ENCODE measurements at places on chromosomes 1 and 21.

- DNase-seq = no peak
Measured at GRCh38 chr1:240245629-240246020, 153.9 kb downstream of the FMN2 start.

GRCh38 chr1:209585672-209586071, 2.2 kb downstream of the CAMK1G start:
- peak; percentile 85 for DNase-seq

DNA sequence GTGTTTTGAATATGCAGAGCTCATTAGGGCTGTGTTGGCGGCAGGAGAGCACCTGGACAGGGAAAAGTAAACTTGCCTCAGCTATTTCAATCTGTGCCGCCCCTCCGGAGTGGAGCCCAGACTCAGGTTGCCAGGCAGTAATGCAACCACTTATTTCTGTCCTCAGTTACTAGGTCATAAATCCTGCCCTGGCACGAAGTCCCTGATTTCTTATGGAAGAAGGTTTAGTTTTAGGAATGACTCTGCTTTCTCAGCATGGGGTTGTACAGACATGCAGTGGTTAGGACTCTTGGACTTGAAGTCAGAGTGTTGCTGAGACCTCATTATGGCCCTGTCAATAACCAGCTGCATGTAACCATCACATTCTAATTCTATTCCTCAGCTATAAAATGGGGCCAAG, 98.3 kb upstream of the FGGY start:
- no peak for DNase-seq

GRCh38 chr1:24463776-24464735, 38.6 kb upstream of the RCAN3 start:
- DNase-seq = no peak

GRCh38 chr1:1232208-1232795, at the start of gene B3GALT6:
Gene B3GALT6, plus strand, starts transcription at chr1:1232237. Its CDS starts 42 bp downstream, at chr1:1232279.
- no peak for DNase-seq

DNA sequence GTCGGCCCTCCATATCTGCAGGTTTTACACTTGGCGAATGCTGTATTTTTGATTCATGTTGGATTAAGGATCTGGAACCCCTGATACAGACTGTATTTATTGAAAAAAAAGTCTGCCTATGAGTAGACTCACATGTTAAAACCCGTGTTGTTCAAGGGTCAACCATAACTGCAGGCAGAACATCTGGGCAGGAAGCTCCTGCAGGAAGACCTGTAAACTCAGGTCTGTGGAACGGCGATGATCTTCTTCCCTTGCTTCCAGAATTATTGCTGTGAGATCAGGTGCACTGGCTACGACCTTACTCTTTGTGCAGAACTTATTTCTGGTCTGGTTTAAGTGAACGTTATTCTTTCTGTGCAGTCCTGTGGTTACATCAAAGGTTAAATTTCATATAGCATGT, 96.6 kb downstream of the DISC1 start:
- no peak for DNase-seq

DNA sequence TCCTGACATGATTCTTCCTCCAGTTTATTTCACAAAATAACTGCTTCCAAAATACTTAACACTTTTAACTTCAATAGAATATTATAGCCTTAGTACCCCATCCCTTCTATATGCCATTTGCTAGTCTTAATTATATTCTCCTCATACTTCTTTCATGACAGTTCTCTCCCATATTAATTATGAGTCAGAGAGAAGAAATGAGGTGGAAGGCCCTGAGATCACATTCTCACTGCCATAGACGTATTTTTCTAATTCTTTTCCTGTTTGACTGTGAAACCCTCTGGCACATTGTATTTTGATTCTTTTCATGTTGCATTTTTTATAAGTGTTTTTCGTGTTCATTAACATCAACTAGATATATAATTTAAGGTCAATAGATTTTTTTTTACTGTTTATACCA, 88.4 kb downstream of the GTF2B start:
- no peak for DNase-seq

DNA sequence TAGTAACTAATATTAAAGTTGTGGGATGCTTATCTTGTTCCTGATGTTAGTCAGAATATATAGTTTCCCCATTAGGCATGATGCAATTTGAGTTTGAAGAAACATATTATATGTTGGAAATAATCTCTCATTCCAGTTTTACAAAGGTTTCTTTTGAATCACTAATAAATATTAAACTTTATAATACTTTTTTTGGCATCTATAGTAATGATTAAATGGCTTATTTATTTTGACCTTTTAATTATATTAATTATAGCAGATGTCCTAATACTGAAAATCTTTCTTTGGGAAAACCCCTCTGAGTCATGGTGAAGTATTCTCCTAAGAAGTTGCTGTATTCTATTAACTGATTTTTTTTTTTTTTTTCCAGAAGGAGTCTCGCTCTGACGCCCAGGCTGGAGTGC, 28.5 kb upstream of the PTGS2 start:
- no peak for DNase-seq

GRCh38 chr1:106536741-106537140, 519.7 kb upstream of the PRMT6 start:
- no peak for DNase-seq

- DNase-seq = no peak
Measured at GRCh38 chr1:185973645-185974044, 239.5 kb downstream of the HMCN1 start.

DNA sequence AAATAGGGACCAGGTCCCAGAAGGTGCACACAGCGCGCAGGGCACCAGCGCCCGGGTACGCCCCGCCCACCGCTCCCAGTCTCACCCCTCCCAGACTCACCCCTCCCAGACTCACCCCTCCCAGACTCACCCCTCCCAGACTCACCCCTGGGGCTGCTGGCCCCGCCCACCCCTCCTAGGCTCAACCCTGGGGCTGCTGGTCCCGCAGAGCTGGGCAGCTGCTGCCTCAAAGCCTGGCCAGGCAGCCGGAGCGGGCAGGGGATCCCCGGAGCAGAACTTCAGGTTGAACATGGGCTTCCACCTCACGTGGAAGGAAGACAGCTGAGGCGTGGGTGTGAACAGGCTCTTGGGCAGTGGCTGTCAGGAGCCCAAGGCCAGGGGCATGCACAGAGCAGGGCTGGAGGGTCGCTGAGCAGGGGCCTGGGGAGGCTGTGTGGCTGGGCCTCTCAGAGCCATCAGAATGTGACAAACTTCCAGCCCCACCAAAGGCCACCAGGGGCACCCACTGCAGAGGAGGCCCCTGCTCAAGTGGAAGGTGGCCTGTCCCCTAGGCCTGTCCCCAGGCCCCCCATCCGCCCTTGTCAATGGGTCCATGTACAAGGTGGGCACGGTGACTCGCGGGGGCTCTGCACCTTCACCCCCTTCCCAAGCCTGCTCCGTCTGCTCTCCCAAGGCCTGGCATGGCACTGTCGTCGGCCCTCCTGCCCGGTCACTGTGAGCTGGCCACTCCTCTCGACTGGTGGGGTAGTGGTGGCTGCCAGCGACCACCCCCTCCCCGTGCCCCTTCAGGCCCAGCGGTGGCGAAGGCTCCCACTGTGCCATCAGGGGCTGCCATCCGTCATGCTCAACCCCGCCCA, 20.4 kb upstream of the SUMO3 start:
- DNase-seq = no peak

DNA sequence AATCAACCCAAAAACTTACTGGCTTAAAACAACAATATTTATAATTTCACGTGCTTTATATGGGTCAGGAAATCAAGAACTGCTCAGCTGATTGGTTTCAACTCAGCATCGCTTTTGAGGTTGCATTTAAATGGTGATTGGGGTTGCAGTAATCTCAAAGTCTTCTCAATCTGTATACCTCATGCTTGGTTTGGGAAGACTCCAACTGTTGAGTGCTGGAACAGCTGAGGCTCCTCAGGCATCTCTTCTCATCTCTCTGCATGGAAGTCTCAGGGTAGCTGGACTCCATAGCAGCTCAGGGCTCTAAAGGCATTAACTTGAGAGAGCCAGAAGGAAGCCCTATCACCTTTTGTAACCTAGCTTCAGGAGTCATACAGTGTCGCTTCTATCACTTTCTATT, 35.1 kb downstream of the AK5 start:
- no peak for DNase-seq

DNA sequence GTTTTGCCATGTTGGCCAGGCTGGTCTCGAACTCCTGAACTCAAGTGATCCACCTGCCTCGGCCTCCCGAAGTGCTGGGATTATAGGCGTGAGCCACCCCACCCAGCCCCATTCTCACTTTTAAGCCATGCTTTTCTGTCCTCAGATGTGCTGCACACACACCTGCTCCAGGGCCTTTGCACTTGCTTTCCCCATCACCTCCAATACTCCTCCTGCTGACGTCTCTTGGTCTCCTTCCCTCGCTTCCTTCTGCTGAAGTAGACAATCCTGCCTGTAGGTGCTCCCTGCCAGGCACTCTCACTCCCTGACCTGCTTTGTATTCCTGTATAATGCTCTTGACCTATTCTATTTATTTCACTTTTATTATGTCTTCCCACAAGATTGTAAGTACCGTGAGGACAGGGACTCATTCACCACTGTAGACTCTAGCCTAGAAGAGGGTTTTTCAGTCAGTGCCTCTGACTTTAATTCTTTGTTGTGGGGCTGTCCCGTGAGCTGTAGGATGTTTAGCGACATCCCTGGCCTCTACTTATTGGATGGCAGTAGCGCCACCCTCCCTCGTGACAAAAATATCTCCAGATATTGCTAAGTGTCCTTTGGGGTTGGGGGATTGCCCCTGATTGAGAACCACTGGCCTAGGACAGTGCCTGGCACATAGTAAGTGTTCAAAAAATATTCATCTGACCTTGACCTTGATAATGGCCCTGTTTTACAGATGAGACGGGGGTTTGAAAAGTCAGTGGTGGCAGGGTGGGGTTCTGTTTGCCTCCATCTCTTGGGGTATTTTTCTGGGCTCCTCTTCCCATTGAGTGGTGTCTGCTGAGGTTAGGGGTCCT, 4.6 kb downstream of the TNFRSF1B start:
- no peak for DNase-seq

GRCh38 chr1:93821423-93822144, 57.4 kb downstream of the DNTTIP2 start:
- no peak for DNase-seq

GRCh38 chr1:14500912-14501311, 97.6 kb upstream of the KAZN start:
- no peak for DNase-seq

GRCh38 chr1:10943991-10944730, 68.3 kb upstream of the TARDBP start:
- DNase-seq = no peak

GRCh38 chr1:200150006-200150405, 122.5 kb downstream of the NR5A2 start:
- DNase-seq = no peak

- DNase-seq = no peak
Measured at GRCh38 chr1:170041423-170042192, 32.9 kb downstream of the KIFAP3 start.

- DNase-seq = no peak
Measured at GRCh38 chr1:165928075-165928731, 100.8 kb downstream of the UCK2 start.

- DNase-seq = no peak
Measured at GRCh38 chr1:192887426-192887825, 78.6 kb downstream of the RGS2 start.

DNA sequence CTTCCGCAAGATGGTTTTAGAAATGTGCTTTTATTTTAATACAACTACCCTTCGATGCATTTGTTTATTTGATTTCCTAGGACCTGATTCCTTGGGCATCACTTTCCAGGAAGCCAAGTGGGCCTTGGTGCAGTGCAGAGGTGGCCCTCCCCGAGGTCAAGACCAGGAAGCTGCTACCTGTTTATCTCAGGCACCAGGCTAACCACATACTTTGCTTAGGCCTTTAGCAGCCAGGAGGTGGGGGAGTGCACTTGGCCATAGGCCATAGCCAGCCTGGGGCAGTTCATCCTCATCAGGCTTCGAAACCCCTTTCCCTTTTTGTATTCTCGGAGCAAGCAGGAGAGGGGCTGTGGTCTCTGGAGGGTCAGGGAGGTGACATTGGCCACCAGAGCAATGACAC, 45.4 kb downstream of the SMYD2 start:
- DNase-seq = peak; percentile 69

GRCh38 chr21:36482181-36482580, 2.3 kb upstream of the CLDN14 start:
- DNase-seq = no peak

DNA sequence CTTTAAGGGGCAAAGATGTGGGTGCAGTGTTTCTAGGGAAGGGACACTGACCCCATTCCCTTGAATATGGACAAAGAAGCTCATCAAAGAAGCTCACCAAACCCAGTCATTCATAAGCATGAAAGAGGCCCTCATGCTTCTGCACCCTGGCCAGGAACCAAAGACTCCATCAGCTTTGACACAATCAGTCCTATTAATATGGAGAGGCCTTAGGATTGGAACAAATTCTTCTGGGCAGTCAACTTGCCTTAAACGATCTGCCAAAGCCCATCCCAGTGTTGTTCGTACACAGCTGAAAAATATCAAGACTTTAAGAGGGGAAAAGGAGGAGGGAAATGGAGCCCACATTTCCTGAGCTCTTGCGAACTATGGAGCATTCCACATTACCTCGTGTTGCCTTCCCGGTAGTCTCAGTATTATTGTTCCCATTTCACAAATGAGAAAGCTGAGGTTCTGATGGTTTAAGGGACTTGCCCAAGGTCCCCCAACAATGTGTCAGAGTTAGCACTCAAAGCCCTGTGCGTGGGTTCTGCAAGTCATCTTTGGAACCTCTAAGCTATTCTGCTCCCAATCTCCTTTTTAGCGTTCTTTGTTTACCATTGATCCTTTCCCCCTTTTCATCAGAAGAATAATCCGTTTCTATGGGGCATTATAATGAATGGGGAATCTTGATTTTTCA, 161.9 kb downstream of the ZBTB18 start:
- no peak for DNase-seq

DNA sequence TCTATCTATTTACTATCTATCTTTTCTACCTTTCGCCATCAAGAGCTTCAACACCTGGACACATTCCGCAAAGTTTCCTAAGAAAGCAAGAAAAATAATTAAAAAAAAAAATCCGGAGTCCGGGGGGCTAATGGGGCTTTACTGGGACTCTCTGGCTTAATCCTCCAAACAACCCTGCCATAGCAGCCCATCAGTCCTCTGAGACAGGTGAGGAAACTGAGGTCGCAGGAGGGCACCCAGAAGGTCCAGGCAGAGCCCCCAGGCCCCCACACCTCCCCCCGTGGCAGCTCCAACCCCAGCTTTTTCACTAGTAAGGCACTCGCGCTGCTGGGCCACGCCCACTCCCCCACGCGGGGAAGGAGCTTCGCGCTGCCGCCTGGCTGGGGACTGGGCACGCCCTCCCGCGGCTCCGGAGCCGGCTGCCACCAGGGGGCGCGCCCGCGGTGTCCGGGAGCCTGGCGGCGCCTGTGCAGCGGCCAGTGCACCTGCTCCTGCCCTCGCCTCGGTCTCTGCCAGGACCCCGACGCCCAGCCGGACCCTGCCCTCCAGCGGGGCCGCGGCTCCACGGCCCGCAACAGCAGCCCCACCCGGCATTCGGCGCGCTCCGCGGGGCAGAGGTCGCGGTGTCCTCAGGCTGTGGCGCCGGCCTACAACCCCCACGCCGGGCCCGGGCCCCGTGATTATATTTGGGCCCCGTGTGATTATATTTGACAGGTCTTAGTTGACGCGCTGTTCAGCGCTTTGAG, 54.1 kb upstream of the SAMD11 start:
- peak; percentile 83 for DNase-seq
